ENCODE measurements at places on chromosomes 3 and 15.

DNA sequence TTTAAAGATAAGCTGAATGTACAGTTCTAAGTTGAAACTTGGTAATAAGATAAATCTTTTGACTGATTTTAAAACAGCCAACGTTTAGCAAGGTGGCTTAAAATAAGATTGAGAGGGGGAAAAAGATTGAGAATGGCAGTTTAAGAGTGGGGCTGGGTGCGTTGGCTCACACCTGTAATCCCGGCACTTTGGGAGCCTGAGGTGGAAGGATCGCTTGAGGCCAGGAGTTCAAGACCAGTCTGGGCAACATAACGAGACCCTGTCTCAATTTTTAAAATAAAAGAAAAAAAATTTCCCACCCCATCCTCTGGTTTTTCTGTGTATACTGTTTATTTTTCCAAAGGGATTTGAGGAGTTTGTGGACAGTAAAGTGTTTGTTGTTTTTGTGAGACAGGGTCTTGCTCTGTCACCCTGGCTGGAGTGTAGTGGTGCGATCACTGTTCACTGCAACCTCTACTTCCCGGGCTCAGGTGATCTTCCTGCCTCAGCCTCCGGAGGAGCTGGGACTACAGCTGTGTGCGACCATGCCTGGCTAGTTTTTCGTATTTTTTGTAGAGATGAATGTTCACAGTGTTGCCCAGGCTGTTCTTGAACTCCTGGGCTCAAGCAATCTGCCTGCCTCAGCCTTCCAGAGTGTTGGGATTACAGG, 3.0 kb downstream of the MAPK6 start:
- no peak for DNase-seq

DNA sequence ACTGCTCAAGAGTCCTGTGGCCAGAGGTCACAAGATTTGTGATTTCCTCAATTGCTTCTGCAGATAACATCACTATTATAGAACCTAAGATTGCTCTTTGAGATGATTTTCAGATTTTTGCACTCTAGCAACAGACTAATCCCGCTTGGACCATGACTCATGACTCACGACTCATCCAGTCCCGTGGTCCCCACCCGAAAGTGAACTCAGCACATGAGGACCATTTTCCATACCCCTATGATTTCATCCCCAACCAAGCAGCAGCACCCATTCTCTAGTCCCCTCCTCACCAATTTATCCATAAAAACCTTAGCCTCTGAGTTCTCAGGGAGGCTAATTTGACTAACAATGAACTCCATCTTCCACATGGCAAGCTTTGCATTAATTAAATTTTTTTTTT, 106.3 kb upstream of the ALCAM start:
- DNase-seq: no peak

DNA sequence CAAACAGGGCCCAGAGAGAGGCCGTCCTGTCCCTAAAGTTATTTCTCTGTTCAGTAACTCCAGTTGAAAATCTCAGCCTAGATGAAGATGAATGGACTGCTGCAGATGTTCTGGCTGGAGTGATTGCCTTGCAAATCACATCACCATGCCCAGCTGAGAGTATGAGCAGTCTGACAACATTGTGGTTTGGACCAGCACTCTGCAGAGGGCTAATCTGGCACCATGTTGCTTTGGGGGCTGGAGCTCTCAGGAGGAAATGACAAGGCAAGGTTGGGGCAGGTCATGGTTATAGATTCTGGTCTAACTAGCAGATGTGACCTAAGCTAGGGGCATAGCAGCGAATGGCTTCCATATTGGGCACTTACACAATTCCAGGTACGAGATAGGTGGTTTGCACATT, 314.2 kb downstream of the CLSTN2 start:
- no peak for DNase-seq

DNA sequence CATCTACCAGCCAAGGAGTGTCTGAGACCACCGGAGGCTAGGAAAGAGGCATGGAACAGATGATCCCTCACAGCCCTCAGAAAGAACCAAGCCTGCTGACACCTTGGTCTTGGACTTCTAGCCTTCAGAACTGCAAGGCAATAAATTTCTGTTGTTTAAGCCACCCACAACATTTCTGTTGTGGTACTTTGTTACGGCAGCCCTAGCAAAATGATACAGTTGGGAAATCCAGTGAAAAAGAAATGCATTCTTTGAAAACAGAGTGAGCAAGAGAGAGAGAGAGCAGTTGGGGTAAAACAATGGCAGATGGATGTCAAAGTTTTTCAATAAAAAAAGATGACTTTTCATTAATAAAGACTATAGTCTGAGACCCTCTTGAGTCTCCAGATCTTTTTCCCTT, 219.4 kb downstream of the NFKBIZ start:
- no peak for DNase-seq

DNA sequence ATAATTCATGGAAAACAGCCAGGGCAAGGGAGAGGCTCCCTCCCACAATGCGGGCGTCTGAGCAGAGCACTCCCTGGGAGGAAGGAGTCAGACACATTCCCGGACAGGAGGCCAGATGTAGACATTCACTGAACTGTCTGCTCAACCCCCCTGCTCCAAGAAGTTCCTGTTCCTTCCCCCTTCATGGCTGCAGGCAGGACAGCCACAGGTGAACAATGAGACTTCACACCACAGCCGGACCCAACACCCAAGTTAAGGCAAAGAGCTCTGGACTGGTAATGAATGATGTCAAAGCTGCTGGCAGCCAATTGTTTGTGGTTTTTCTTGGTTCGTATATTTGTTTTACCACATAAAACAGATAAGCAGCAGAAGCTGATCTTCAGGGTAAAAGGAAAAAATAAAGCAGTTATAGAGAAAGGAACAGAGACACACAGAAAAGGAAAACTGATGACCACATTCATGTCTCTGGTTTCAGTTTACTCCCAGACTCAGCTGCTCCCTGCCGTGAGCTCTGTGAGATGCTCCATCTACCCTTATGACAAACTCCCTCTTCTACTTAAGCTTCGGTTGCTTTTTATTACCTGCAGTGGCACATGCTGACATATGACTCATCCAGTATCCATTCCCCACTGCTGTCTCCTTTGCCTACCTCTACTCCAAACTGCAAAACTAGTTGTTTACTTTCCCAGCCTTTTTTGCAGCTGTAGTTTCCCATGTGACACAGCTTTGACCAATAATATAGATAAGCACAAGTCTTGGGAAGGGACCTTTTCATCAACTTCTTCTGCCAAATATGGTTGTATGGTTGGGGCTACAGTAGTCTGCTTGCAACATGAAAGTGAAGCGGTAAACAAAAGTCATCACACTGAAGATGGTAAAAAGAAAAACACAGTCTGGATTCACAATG, 33.1 kb downstream of the DZIP1L start:
- DNase-seq: no peak

DNA sequence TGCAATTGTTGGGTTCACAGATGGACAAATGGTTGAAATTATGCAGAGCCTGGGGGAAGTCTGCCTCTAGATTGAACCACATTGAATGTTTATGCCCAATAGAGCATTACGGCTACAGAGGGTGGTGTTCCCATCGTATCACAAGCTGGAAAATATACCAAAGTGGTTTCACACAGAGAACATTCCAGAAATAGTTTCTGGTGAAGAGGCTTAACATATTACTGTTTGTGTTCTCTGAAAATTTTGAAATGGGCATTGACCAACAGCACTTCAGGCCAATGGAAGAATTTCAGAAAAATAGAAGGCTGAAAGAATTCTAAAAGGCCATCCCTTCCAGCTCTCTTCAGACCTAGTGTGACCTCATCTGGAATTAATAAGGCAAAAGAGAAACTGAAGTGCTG, 203.9 kb downstream of the NEK10 start:
- no peak for DNase-seq

All from NCI-H1092 treated with DMSO at 0.1 percent for 48 hours (cell line).